ENCODE measurements at places on chromosomes 11 and 22.

GRCh38 chr22:25393121-25393805, 171.2 kb upstream of the GRK3 start:
- no peak for DNase-seq

- no peak for DNase-seq
Measured at GRCh38 chr11:81870066-81870412, 863.6 kb downstream of the FAM181B start.

DNA sequence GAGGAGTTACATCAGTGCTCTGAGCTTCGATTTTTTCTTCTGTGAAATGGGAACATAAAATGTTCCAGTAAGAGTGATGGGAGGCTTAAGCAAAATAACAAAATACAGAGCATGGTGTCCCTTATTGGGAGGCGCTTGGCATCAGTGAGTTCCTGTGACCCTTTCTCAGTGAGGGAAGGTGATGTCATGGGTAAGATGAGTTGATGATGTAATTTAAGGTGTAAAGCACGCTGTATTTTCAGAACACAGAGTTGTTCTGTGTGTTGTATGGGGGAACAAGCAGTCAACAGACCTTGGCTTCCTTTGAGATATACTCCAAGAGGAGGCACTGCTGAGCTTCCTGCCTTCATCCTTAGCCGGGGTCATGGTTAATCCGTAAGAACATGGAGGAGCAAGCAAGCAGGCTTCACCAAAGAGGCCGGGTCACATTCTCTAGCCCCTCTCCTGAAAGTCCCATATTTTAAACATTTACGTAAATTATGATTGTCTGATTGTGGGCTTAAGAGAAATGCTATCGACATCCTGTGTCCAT, 266.7 kb downstream of the LARGE1 start:
- no peak for DNase-seq

DNA sequence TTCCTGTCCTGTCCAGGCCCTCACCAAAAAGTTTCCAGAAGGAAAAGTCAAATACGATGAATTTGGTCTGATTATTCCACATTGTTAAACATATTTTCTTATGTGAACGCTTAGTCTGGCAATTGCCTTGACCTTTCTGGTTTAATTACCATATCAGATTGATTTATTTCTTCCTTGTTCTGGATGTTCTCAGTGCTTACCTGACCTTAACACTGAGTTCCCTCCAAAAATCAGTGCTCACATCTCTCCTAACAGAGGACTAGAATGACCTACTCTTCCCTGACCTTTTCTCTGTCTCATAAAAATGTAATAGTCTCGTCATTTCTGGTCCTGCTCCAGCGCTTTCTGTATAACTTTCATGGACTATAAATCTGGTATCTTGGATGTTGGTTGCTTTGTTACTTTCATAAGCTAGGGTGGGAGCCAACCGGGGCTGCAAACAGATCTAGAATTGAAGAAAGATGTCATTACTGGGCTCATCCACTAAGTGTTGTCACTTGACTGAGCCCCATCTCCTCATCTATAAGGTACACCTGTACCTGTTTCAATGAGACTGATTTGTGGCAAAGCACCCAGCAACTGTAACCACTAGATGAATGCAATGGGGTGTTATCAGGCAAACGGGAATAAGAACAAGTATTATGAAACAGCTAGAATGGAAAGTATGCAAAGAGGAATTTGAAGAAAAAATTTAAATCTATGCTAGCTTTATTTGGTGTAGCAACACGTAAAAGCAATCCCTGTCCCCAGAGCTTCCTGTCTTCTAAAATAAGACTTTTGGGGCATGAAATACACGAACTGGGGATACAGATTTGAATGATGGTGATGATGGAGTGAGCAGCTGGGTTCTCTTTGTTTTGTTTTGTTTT, 2.4 kb downstream of the FADS2 start:
- DNase-seq: no peak

DNA sequence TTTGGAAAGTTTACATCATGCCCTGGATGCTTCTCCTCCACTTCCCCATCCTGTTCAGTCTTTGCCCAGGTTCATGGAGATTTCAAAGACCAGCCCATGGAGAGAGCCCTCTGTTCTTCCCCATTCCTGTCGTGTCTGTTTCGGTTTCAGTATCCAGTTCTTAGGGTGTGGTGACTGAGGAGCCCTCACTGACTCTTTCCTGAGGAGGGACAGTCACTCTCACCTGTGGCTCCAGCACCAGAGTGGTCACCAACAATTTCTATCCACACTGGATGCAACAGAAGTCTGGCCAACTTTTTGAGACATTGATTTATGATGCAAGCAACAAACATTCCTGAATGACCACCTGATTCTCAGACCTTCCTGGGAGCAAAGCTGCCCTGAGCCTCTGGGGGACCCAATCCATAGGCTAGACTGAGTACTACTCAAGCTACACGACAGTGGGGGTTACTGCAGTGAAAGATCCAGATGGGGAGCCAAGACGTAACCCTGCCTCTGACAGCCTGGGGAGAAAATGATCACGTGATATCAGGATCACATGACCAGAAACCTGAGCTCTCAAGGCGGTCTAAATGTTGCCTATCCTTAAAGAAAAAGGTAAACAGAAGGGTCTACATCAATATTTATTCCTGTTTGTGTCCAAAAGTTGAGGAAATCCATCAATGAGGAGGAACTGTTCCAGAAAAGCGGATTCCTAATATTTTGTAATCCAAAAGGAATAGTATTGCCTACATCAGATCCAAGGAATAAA, 76.2 kb upstream of the VPREB1 start:
- no peak for DNase-seq

- no peak for DNase-seq
Measured at GRCh38 chr11:95521133-95521542, 268.4 kb downstream of the FAM76B start.

- DNase-seq: no peak
Measured at GRCh38 chr22:29477723-29478318, 2.2 kb upstream of the NEFH start.

- DNase-seq: no peak
Measured at GRCh38 chr11:93512949-93513667, 30.1 kb downstream of the SMCO4 start.

DNA sequence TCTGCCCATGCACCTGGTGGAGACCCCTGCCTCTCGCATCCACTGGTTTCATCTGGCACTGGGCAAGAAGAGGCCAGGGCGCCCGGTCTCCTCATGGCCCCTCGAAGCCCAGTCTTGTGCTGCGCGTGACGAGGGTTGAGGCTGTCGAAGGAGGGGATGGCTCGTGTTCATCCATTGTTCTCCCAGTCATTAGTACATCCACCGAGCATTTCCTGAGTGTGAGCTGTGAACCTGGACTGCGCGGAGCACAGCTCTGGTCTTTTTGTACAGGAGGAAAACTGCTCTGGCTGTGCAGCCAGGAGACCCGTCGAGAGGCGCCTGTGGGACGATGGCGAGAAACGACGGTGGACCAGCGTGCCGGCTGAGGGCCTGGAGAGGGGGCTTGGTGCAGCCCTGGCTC, 6.8 kb downstream of the CACNA1I start:
- no peak for DNase-seq

DNA sequence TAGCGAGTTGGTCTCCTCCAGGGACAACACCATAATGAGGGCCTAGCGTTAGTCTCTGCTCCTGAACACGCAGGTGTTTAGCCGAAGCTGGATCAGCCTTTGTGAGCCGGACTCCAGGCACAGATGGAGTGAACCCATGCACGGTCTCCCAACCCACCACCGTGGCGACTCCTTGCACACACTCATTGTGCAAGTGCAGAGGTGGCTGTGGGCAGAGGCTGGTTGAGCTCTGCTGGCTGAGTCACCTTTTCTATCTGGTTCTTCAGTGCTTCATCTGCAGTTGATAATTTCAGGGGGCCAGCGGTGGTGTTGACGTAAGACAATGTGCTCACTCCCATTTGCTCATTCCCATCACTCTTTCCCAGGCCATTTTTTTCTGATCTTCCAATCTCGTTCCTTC, 72.1 kb upstream of the SLC22A12 start:
- DNase-seq: no peak

DNA sequence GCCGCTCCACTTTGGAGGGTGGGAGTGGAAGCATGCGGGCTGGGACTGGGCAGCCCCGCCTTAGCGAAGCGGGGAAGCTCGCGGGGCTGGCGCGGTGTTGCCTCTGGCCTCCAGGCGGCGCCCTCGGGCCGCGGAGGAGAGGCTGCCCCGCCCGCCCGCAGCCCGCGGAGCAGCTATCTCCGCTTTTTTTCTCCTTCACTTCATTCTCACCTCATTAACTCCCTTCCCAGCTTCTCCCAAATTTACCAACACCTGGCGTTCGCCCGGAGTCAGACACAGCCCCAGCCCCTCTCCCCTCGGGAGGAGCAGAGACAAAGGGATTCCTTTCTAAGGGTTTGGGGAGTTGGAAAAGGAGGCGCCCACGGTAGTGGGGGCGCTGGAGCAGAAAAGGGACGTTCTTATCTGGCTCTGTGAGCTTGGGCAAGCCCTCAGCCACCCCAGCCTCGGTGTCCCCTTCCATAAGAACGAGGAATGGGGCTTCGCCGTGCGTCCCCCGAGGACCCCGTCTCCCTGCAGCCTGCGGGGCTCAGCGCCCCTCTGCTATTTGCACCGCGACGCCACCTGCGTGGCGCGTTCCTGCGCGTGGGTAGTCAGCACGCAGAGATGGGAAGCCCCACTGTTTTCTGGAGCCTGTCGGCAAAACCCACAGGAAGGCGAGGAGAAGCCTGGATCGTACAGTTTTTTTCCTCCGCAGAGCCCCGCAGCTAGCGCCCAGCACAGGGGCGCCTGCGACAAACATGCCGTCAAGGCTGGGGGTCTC, 1.5 kb upstream of the WNT11 start:
- DNase-seq: peak; percentile 72

DNA sequence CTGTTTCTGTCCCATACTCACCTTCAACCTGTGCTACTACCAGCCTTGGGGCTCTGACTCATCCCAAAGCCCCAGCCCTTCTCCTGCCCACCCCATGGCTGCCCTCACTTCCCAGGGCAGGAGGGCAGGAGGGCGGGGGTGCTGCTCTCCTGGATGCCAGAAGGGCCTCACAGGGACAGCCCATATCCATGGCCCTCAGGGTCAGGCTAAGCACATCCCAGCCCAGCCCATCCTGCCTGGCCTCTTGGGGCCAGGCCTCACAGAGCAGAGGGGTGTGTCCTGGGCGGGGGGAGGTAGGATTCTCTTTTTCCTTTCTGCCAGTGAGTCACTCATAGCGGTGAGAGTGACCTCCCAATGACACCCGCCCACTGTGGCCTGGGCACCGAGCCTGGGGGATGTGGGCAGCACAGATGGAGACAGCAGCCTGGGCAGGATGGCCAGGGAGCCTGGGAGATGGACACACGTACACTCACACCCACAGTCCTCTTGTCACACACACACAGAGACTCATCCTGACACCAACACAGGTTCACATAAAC, 2.4 kb downstream of the LTBP3 start:
- peak; percentile 51 for DNase-seq

DNA sequence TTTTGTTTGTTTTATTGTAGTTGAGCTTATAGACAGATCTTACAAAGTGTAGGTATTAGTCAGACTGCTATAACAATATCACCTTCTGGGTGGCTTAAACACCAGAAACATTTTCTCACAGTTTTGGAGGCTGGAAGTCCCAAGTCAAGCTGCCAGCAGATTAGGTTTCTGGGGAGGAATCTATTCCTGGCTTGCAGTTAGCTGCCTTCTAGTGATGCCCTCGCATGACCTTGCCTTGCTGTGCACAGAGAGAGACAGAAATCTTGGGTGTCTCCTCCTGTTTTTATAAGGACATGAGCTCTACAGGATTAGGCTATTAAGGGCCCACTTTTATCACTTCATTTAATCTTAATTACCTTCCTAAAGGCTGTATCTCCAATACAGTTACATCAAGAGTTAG, 1635.2 kb downstream of the FAM181B start:
- no peak for DNase-seq

DNA sequence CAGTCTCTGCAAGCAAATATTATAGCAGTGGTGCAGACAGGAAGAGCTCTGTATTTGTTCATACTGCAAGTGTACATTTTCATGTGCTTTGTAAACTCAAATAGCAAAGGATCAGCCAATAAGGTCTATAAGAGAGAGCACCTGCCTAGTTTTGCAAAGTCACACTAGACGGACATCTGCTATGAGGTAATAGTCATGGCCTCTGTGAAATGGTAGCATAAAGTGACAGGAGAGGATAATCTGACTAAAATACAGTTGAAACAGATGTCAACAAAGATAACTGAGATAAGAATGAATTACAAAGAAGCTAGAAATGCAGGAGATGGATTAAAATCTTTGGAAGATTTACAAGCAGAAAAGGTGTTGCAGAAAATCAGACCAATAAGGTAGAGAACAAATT, 70.6 kb upstream of the SPON1 start:
- no peak for DNase-seq

DNA sequence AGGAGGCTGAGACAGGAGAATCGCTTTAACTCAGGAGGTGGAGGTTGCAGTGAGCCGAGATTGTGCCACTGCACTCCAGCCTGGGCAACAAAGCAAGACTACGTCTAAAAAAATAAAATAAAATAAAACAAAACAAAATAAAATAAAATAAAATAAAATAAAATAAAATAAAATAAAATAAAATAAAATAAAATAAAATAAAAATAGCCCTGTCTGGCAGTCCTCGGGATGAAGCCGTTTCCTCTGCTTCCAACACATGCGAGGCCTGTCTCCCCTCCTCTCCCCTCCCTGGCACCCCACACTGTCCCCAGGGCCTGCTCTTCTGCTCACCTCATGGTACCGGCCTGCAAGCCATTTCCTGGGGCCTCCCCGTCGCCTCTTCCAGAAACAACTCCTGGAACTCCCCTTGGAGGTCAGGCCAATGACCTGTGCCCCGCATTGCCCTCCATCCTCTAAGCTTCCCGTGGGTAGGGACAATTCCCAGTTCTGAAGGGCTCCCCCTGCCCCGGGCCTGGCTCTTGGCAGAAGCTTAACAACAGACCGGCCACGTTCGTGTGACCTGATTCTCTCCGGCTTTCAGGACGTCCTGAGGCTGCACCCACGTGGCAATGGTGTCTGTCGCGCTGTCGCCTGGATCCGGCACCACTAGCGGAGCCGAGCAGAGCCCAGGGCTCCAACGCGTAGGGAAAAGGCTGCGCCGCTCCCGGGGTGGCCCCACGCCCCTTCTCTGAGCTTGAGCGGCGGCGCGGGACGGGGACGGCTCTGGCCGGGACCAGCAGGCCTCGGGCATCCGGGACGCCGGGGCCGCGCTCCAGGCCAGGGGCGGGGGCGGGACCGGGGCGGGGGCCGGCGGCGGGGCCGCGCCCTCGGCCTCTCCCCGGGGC, 456 bp upstream of the PARVB start:
- DNase-seq: peak; percentile 61

GRCh38 chr11:118956094-118956846, at the start of gene UPK2:
Gene UPK2, plus strand, starts transcription at chr11:118956298. Its CDS starts 53 bp downstream, at chr11:118956351.
- peak; percentile 77 for DNase-seq

Data from T-helper 2 cell treated with Interferon-gamma antibody and Interleukin-4, amounts not matched to agents 5 μg/mL and 100 μg/mL, for 36 hours (primary cell).